ENCODE measurements at places on chromosomes 5 and 9.

GRCh38 chr5:21802100-21802499, 1051.0 kb downstream of the CDH12 start:
- DNase-seq = no peak

DNA sequence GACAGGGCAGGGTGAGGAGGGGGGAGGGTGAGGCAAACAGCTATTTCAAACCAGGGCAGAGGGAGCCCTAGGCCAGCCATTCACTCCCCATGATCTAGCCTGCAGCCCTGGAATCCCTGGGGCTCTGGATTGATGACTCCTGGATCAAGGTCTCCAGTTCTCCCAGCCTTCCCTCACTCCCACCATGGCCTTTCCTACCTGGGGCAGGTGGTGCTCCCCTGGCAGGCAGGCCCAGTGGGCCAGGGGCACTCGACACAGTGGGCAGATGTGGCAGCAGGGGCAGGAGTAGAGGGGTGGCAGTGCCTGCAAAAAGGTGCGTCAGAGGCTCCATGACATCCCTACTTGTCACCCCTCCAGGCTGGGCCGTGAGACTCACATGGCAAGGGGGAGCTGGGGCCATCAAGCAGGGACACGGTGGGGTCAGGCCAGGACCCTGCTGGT, 6.0 kb downstream of the KIF12 start:
- no peak for DNase-seq

DNA sequence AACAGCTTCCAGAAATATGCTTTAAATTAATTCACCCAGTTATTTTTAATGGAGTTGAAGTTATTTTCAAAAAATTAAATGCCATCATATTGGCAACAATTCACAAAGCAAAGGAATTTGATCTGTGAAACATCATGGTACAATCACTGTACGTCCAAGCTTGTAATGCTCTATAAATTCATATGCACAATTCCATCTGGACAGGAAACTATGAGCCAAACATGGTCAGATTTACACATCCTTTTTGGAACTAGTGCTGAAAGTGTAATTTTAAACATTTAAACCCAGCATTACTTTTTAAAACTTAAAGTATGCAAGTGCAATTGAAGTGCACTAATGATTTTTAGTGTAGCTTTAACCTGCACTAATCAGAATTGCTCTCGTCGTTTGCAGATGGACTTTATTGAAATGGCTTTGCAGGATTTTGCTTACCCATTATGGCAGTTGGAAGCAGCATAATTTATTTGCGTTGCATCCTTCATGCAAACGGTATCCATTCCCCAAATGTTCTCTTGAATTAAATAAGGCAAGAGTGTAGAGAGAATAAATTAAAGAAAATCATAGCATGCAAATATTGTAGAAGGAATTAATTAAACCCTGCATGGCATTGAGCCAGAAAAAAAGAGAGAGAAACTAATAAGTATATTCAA, 21.0 kb upstream of the OR13F1 start:
- DNase-seq = no peak

DNA sequence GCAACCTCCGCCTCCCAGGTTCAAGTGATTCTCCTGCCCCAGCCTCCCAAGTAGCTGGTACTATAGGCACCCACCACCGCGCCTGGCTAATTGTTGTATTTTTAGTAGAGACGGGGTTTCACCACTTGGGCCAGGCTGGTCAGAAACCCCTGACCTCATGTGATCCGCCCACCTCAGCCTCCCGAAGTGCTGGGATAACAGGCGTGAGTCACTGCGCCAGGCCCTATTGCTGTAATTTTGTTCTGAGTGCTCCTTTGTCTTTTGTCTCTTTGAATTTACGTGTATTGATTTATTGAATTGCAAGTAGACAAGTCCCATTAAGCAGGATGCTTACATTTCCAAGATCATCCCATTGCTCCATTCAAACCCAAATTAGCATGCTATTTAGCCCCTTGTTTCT, 186.7 kb downstream of the MSX2 start:
- DNase-seq = no peak

DNA sequence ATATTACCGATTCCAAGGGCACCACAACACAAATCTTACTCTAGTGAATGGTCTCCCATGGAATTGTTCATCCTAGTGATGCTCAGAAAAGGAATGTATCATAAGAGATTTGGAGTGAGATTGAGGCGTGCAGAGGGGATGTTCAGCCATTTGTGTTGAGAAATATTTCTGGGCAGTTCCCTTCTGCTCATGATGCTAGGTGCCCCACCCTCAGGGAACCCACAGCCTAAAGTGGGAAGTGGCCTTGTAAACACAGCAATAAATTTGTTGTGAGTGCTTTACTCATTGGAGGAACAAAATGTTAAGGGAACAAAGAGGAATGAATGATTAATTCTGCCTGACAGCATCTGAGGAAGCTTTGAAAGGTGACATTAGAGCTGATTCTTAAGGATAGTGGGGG, 129.9 kb downstream of the TLE4 start:
- DNase-seq = no peak

- DNase-seq = no peak
These were observed 74.9 kb upstream of the GAS1 start for GRCh38 chr9:87022178-87022577.

DNA sequence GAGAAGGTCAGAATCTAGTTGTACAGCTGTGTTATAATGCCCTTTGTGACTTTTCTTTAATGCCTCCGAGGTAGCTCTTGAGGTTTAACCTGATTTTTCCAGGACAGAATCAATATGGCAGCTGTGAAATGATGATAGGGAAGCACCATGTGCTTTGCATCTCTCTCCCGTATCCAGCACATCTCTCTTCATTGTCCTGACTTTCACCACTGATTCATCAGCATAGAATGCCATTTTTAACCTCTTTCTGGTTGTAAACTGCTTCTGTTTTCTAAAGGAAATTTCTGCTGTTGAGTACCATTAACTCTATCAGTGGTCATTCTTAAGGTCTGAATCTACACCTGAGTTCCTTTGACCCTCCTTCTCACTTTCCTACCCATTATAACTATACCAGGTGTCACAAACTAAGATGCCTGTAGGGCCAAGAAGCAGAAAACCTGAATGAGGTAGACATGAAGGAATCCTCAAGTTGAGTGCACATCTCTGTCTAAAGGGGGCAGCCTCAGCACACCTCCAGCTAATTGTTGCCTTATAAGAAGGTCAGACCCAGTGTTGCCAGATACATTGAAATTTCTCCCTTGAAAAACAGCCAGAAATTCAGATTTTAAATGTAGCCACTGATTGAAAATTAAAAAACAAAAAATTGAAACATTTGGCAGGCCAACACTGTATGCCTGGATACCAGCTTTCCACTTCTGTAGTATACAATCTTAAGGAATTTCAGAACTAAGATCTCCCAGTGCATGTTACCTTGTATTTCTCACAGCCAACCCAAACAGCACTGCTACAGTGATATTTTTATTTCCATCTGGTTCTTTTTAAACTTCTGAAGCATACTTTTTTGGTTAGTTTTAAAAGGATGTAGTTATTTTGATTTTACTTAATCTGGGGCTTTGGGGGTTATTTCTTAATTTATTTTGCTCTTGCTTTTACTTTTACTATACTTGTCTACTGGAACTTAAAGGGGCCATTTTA, 35.8 kb upstream of the TLX3 start:
- peak; percentile 49 for DNase-seq

DNA sequence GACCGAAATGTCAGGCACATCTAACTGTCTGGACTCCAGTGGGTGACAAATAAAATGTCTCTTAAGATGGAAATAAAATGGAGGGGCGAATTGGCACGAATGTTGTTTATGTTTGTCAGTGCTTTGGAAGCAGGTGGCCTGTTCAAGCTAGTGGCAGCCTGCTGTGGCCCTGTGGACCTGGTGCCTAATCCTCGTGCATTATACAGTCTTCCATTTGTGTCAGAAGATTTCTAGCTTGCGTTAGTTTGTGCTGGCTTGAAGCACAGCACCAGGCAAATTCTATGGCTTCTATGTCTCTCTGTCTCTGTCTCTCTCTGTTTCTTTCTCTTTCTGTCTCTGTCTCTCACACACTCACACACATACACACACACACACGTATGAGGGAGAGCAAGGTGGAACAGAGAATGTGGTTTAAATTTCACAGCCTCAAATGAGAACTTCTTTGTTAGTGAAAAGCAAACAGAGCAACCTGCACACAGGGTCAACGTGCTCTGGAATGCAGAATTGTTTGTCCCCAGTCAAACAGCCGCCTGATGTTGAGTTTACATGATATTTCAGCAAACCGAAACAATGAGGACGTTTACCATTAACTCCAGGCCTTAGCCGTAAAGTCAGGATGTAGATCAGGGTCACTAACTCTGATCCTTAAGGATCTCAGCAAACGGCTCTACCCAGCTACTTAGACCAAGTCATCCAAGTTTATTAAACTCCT, 39.0 kb upstream of the CD180 start:
- DNase-seq = no peak

DNA sequence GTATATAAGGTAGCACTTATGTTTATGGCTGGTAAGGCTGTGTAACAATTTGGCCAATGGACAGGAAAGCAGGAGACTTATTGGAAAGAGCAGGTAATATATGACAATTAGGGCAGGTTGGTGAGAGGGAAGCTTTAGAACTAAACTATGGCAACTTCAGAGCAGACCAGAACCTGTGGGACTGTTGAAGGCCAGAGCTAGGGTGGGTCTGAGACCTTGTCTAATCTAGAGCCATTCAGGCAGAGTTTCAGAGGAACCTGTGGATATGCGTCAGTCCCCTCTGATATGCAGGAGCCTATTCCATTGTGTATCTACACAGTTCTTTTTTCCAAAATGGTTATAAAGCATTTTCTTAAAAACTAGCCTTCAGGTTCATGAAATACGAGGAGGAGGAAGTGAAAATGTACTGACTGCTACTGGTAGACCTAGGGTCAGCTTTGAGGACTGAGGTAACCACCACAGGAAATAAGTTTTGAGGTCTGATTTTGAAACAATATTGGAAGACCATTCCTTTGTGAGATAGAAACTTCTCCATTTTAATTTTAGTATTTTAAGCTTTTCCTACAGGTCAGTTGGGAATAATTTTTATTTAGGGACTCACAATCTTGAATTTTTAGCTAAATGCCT, 37.6 kb downstream of the ELL2 start:
- no peak for DNase-seq

GRCh38 chr5:83488271-83488670, 16.7 kb downstream of the VCAN start:
- DNase-seq = no peak

- peak; percentile 35 for DNase-seq
These were observed 296.4 kb downstream of the TLR4 start for GRCh38 chr9:118000581-118000980.

- DNase-seq = no peak
These were observed 65.4 kb downstream of the CDC42SE2 start for GRCh38 chr5:131329286-131329560.

DNA sequence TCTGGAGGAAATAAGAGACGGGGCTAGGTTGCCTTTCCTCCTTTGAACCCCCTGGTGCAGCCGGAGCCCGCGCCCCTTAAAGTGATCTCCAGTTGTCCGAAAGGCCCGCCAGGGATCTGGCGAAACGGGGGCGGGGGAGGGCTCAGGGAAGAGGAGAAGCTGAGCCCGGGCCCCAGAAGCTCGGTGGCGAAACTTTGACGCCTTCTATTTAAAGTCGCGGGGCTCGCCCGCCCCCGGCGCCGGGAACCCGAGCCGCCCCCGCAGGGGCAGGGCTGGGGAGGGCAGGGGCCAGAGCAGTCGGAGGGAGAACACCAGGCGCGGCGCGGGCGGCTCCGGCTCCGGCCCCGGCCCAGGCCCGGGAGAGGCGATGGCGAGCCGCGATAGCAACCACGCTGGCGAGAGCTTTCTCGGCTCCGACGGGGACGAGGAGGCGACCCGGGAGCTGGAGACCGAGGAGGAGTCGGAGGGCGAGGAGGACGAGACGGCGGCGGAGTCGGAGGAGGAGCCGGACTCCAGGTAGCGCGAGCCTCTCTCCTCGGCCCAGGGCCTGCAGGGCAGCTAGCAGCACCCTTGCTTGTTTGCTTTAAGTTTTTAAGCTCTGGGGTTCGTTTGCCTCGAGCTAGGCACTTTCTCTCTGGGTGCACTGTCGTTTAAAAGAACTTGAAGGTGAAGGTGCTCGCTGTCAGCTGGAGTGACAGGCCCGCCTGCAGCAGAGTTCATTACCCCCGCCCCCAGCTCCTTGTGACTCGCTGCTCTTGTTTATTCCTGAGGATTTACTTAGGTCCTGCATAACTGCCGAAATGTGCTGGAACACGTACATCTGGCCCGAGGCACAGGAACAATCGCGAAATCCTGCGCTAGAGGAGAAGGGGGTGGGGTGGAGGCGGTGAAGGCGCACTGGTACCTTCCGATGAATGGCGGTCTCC, at the start of gene CMYA5:
Gene CMYA5 (plus strand): TSS at position 296 of the 926 bp plus-strand sequence. CDS start 72 bp downstream, at position 368.
- DNase-seq = no peak

DNA sequence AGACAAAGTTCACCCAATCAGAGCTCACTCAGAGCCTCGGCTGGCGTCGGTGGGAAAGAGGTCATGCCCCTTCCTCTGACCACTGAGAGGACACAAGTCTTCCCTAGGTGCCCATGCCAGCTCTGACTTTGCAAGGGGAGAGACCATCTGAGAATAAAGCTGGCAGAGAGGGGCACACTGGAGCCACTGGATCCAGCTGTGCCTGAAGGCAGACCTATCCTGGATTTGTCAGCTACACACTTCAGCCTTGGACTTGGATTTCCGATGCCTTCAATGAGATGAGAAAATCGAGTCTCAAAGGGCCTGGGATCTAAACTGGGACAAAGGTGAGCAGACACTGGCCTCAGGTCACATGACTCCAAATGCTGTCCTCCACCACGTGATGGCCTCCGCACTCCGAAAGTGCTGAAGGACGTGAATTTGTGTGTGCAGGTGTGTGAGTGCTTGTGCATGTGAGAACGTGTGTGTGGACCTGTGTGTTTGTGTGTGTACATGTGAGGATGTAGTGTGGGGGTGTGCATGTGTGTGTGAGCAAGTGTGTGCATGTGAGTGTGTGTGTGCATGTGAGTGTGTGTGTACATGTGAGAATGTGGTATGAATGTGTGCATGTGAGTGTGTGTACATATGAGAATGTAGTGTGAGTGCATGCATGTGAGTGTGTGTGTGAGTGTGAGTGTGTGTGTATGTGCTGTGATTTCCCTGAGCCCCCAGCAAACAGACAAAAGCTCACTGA, 37.9 kb downstream of the BARX1 start:
- no peak for DNase-seq
